Skeletal muscle cell (primary cell): ENCODE measurements at places on chromosomes 4 and X.
A peak's percentile ranks its signal among the peaks of the same experiment; 100 is the strongest.

DNA sequence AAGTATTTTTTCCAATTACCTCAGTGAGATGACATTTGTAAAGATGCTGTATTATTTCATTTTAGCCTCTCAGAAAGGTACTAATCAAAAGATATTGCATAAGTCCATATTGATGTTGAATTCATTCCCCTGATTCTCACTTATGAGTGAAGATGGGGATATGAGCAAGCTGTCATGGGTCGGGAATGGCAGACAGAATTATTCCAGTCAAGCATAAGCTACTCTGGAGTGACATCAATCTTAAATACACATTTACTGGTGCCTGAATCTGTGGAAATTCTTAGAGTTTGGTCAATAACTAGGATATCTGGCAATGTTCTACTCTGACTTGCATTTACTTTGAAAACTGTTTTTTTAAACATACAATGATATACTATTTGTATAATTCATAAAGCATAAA is 283.8 kb upstream of the PCDH7 start:
- no peak for DNase-seq

- no peak for DNase-seq
Measured at GRCh38 chr4:127214016-127214415, 418.7 kb upstream of the INTU start.

GRCh38 chr4:76980261-76980660 is 30.7 kb downstream of the SEPTIN11 start:
- no peak for DNase-seq

DNA sequence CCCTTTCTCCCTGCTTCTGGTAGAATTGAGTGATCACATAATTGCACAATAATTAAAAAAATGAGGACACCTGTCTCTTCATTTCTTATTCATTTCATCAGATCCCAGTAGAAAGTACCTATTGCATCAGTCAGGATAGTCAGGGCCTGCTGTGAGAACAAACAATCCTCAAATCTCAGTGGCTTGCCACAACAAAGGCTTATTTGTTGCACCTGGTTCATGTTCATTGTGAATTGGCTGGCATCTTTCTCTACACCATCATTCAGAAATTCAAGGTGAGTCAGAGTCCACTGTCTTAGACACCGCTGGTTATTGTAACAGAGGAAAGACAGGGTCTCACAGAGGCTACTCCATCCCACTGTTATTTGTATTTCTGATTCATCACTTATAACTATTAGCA is 409.8 kb downstream of the STIM2 start:
- no peak for DNase-seq

- DNase-seq = no peak
Measured at GRCh38 chr4:184190711-184191110, 27.0 kb downstream of the ENPP6 start.

DNA sequence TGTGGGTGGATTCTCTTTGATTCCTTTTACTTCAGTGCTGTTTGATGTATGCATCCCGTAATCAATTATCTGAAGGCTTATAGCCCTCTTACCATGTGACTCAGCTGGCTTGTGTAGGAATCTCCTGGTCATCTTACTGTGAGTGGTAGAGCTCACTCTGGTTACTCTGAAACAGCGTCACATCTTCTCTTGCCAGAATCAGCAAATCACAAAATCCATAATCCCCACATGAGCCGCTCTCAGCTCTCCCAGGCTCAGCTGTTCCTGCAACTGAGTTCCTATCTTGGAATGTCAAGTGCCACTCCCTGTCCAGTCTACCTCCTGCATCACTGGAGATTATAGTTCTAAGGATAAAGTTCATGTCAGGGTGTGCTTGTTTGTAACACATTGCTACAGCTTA is 278.0 kb downstream of the FBXO8 start:
- no peak for DNase-seq

GRCh38 chr4:186104114-186104889 is at the start of gene FAM149A:
Gene FAM149A, plus strand, starts transcription at chr4:186104704.
- no peak for DNase-seq

- DNase-seq = no peak
Measured at GRCh38 chrX:112840382-112841113, at the start of gene AMOT. Gene AMOT, minus strand, starts transcription at chrX:112840831. Its CDS starts 17,705 bp downstream, at chrX:112823126.

GRCh38 chr4:6576512-6576911 is 1.5 kb downstream of the MAN2B2 start:
- DNase-seq = no peak

GRCh38 chrX:123138473-123138872 is 45.6 kb upstream of the GRIA3 start:
- DNase-seq = no peak

GRCh38 chr4:109996526-109996925 is 83.8 kb downstream of the EGF start:
- no peak for DNase-seq

GRCh38 chrX:54785901-54786300 is 12.2 kb downstream of the ITIH6 start:
- no peak for DNase-seq

- no peak for DNase-seq
Measured at GRCh38 chrX:153307276-153308178, 14.0 kb downstream of the PNMA6F start.

DNA sequence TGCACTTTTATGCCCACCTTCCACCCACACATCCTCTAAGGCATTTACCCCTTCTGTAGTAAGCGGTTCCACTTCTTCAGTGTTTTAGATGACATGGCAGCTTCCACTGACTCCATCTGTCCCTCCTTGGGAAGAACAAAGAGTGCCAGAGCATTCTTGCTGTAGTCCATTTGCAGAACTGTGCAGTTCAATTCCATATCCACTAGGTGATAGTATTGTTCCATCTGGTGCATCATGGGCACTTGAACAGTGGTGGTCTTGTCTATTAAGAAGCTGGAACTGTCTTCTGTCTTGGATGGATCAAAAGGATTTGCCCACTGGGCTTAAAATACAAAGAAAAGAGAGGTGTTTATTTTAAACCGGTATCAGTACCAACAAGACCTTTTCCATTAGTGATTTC is 3.5 kb downstream of the SERPINA7 start:
- DNase-seq = no peak

DNA sequence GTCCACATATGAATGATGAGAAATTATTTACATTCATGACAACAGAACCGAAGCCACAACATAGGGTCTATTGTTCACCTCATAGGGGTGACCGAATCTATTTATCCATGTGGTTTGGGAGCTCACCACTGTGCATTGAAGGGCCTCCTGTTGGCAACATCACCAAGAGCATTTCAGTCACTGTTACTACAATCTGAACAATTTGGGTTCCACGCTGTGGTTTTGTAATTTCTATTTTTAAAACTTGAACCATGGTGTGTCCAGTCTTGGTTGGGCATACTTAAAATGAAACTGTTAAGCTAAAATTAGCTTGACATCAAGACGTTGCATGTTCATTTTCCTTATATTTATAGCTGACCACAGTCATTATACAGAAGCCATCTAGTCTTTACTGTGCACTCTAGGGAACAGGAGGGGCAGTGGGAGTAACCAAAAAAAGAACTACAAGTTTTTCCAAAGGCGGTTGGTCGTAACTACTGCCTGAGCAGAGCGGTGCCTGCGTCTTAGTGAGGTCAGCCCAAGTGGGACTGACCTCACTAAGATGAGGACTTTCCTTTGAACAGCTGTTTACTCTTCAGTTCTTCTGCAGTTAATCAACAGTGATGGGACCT is 192.1 kb downstream of the SPRY1 start:
- DNase-seq = peak; percentile 35

GRCh38 chr4:113832803-113833202 is 71.3 kb upstream of the CAMK2D start:
- no peak for DNase-seq

GRCh38 chr4:183100827-183101226 is 1.8 kb downstream of the WWC2 start:
- DNase-seq = no peak

DNA sequence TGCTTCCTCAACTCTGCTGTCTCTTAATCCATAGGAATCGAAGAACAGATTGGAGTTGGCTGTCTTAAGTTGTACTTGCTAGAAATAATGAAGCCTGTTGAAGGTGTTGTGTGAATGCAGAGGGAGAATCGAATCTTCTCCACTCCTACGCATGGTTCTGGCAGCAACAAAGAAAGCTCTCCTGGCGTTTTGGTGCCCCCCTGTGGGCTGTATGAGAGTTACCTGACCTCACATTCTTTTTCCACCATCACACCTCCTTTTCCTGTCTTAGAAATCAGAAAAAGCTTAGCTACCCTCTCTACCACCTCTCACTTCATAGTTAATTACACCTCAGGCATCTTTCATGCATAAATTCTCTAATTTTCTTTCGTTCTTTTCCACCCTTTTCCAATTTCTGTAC is 16.3 kb downstream of the KLF8 start:
- peak; percentile 1 for DNase-seq

DNA sequence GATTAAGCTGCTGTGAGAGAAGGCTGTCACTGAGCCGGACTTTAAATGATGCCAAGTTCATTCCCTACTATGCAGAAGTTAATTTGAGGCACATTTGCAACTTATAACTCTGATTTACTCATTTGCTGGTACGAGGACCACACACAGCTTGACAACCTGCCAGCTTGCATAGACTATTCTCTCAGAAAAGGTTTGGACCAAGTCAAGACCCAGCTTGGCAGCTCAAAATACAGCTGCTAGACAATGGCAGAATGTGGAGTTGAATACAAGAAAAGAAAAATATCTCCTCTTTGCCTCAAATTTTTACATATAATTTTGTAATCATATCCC is 338.9 kb downstream of the DHX15 start:
- DNase-seq = no peak

DNA sequence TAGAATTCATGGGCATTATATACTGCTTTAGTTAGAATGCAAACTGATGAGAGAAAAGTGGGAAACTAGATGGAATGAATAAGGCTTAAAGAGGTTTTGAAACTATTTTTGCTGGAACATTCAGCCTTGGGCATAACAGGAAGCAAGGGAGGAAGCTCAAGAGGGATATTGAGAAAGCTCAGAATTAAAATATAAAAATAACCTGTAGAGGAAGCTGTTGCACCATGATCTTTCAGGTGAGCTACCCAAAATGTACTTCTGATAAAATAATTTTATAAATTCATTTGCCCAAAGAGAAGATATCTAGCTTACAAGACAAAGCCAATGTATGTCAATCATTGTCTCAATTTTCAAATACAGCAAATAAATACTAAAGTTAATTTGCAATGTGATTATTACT is 11.3 kb downstream of the GC start:
- no peak for DNase-seq

DNA sequence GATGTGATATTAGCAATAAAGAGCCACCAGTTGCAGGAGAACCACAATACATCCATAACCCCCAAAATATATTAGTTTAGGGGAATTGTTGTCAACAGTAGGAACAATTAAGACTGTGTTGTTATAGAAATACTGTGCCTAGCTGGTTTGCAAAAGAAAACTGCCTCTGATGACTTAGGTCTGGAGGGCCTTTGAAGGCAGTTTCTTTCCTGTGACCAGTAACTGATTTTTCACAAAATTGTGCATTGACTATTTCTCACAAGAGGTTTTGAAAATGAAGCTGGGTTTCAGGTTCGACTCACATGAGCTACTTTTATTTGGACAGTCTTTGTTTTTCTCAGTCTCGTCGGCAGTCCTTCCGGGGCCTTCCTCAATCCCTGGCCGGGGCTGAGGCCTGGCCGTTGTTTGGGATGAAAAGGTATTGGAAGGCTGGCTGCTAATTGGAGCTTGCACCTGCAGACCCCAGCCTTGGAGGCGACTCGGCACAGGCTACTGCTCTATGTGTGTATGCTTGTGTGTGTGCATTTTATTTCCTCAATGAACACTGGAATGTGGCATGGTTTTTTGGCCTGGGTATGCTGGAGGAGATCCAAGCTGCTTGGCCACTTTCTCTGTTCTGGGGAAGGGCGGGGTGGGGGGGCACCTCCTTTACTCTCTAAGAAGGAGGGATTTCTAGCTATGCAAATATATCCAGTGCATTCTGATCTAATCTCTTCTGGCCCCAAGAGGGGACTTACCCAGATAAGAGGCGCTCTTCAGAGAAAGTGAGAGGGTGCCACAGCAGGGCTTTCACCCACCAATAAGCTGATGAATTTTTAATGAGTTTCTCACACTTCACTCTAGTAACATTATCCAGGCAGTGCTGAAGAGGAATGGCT is 49.5 kb upstream of the LNX1 start:
- DNase-seq = no peak

DNA sequence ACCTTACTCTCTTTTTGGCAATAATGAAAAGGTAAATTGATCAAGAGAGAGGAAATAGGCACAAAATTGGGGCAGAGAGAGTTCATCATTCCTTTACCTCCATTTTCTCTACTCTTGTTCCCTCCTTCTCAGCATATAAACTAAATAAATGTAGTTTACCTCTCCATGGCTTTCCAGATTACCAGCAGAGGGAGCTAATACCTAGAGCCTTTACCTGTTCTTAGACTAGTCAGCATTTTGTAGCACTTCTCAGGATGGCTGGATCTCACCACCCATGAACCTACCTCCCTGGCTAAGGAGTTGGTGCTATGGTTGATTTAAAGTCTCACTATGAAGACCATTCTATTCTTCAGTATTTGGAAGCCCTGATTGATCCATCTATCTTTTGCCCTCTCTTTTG is 15.7 kb downstream of the OFD1 start:
- no peak for DNase-seq

GRCh38 chr4:134883831-134884449 is 682.4 kb upstream of the PABPC4L start:
- no peak for DNase-seq

DNA sequence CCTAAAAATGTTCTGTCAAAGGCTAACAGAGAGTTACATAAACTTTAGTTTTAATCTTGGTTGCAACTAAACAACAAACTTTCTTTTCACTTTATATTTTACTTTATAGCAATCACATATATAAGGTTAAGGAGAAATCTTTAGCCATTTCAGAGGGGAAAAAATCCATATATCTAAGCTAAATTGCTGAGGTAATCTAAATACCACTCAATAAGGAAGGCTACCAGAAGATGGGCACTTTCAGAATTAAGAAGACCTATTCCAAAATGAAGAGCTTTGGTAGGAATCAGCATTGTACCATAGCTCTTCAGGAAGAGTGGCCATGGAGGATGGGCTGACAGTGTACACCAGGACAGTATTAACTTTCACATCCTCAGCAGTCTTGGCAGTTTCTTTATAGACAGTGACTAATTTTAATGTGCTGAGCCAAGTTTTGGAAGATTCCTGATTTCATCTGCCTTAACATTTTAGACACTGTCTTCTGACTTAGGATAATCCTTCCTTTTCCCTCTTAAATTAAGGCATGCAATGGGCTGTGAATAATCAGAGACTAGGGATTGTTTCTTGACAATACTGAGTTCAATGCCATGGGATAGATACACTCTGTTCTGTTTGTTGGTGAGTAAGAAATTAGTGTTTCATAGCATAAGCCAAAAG is 7.1 kb downstream of the FAT4 start:
- DNase-seq = peak; percentile 48

DNA sequence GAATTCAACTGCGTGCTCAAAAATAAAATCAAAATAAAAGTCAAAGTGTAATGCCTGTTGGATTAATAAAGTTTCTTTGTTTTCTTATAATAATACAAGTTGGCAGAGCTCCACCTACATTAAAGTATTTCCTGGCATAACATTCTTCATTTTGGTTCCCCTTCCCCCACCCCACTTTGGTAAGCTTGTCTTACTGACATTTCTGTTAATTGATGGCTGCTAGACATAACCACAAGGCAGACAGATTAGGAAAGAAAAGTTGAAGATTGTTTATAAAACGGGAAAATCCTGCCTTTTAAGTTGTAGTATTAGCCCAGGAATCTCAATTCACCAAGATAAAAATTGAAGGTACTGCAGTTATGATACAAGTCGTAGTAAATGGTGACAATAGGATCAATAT is 246.5 kb upstream of the RPS6KA3 start:
- DNase-seq = no peak

GRCh38 chr4:70269674-70270073 is 27.3 kb downstream of the CSN3 start:
- peak; percentile 0 for DNase-seq
